ENCODE measurements at places on chromosomes 2 and 18.
A peak's percentile ranks its signal among the peaks of the same experiment; 100 is the strongest.

DNA sequence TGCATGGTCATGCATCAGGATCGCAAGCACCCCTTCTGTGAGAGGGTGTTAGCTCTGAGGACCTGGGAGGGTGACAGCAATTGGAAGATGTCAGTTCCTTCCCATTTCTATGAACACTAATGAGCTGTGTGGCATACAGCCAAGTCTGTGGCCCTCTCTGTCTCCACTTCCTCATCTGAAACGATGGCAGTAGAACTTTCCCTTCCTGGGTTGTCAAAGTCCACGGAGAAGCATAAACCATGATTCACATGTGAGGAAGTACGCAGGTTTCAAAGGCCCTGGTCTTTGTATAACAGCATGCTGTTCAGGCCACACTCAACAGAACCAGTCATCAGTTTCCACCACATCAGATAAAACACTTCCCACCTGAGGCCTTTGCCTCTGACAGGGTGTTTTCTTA, 167.4 kb upstream of the RAB6C start:
- DNase-seq = peak; percentile 28

DNA sequence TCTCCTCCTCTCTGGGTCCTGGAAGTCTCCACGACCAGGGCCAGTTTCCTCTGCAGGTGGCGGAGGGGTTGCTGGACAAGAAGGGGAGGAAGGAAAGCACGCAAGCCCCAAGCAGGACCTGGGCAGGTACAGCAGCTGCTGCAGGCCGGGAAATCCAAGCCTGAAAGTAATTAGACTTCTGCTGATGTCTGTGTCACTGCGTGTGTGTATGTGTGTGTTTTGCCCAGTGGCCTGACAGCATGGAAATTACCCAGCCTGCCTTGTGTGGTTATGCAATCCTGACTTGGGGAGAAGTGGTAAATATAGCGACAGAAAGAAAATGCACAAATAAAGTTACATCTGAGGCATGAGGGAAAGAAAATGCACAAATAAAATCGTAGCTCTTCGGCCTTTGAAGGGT, 121.8 kb upstream of the ZBTB14 start:
- peak; percentile 59 for DNase-seq

DNA sequence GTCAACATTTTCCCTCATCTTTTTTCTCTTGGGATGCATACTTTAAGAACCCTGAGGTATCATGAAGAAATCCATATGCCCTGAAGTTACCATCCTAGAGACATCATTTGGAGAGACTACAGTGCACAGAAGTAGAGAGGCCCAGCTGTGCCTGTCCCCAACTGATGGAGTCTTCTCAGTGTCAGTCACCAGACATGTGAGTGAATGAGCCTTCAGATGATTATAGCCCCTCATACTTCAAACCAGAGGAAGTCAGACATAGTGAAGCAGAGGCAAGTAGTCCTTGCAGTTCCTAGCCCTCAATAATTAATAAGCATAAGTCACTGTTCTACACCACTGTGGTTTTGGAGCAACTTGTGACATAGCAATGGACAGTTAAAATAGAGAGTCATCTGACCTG, 194.4 kb upstream of the ITGA4 start:
- DNase-seq = no peak

DNA sequence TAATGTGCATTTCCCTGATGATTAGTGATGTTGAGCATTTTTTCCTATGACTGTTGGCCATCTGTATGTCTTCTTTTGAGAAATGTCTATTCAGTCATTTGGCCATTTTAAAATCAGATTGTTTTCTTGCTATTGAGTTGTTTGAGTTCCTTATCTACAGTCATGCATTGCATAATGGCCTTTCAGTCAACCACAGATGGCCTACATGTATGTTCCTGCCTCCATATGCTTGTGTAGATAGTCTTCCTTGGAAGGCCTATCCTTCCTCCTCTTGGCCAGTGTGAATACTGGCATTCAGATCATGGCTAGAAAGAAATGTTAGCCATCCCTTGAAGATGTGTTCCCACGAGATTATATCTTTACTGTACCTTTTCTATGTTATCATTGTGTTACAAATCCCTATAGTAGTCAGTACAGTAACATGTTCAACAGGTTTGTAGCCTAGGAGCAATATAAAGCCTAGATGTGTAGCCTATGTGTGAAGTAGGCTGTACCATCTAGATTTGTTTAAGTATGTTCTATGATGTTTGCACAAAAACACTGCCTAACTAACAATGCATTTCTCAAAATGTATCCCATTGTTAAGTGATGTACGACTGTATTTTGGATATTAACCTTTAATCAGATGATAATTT, 65.6 kb upstream of the CD302 start:
- DNase-seq = no peak

GRCh38 chr2:150792780-150793300, 305.4 kb upstream of the RND3 start:
- no peak for DNase-seq

DNA sequence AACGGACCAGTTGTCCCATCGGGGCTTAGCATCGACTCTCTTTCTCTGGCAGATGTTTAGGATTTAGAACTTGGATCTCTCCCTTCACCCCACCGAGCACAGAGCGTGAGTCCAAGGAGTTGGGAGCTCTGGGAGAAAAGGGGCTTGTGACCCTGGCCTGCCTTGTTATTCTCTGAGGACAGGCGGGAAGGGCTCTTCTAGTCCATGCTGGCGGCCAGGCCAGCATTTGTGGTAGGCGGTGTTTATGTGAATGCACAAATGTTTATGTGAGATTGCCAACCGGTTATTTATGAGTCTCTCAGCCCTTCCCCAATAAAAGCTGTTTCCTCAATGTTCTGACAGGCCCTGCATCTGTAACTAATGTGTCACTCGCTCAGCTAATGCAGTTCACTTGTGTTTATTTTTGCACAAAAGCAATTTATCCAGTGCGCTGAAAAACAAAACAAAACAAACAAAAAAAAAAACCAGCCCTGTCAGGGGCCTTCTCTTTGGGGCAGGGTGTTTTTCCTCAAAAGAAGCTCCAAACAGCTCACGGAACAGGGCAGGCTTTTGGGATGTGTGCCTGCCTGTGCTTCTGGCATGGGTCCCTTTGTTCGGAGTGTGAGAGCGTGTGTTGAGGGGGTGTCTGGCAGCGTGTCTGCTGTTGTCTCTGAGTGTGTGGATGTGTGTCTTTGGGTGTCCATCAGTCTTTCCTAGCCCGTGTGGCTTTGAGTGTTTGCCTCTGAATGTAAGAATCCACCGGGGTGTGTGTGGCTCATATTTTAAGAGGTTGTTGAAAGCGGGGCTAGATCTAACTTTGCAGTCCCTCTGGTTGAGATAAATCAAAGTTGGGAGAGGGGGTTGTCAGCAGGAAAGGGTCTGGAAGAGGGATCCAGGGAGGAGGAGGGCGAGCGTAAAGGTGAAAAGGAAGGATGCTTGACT, 52.8 kb upstream of the HAAO start:
- DNase-seq = no peak
